ENCODE measurements at places on chromosomes 12 and 14.
A peak's percentile ranks its signal among the peaks of the same experiment; 100 is the strongest.

DNA sequence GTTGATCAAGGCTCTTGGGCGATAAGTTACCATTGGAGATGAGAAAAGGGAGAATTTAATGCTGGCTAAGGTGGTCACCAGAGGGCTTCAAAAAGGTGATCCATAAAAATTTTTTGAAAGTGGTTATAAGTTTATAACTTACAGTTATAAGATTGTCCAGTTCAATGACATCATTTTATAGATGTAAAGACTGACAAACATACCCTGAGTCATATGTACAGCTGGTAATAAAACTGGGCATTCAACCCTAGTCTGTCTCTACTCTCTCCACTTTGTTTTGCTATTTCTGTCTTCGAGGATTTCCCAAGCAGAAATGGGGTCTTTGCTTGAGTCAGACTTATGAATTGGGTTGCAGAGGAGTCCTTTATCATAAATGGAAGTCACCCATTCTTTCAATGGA lies 454.0 kb downstream of the SOX5 start:
- no peak for DNase-seq

DNA sequence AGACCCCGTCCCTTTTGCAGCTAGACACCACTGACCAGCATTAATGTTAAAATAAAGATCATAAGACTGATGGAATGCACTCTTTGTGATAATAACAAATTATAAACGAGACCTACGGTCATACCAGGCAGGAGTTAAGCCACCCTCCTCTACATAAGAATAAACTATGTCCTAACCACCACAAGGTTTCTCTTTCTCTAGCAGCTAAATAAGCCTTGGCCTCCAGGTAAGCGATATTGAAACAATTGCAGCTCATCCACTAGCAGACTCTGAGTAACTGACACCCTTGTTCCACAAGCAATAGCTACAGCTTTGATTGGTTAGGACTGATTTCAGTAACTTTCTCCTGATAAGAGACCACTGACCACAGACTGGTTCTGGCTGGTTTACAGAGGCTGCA lies 144.2 kb upstream of the CCDC198 start:
- DNase-seq, result no peak

- DNase-seq, result no peak
Measured at GRCh38 chr14:58639842-58640484, 2.2 kb downstream of the DACT1 start.

- DNase-seq, result no peak
Measured at GRCh38 chr12:30810918-30811317, 56.2 kb upstream of the CAPRIN2 start.

GRCh38 chr12:132326646-132327045 lies 2.7 kb downstream of the GALNT9 start:
- no peak for DNase-seq

GRCh38 chr14:37490607-37491006 lies 104.4 kb downstream of the FOXA1 start:
- DNase-seq, result no peak

DNA sequence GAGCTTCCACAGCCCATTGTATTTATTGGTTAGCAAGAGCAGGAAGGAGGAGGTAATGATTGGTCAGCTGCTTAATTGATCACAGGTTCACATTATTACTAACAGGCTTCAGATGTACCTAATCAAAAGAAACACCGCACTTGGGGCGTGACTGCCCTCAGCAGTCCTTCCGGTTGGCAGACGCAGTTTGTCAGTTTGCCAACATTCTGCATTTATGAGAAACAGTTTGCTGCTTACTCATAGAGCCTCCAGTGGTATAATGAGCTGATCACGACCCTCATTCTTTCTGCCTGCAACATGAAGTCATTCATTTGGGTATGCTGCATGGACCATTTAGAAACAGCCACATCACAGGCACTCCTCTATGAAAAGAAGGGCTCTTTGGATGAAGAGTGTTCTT lies 42.5 kb upstream of the PPM1H start:
- no peak for DNase-seq

- peak; percentile 78 for DNase-seq
Measured at GRCh38 chr12:98418357-98419075, 96.9 kb upstream of the TMPO start.

DNA sequence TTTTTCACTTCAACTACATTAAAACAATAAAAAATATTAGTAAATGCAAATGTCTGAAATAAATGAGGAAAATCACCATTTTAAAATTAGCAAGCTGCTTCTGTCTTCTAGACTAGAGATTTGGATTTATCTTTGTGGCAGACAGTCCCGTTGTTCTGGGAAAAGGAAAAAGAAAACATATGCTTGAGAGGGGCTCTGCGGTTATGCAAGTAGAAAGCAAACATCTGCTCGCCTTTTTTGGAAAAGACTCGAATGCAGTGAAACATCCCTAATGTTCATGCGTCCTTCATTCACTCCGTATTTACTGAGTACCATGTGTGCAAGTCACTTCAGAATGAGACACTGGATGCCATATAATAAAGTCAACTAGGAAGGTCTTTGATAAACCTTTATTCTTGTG lies 44.9 kb downstream of the IFNG start:
- DNase-seq, result no peak

DNA sequence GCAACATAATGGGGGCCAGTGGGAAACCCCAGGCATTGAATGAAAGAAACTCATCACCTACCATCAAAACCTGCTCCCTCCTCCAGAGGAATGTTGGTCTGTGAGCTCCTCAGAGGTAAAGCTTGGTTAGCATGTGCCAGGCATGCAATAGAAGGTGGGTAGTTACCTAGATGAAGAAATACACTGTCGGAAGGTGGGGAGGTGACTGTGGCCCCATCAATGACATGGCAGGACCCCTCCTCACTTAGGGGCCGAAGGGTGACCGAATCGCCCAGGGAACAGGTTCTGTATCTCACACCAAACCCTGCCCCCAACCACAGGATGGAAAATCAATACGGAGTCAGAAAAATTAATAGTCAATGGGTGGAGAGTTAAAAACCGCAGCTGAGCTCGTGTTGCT lies 135.6 kb downstream of the BCL11B start:
- no peak for DNase-seq

GRCh38 chr14:39035336-39035735 lies 67.7 kb downstream of the SEC23A start:
- DNase-seq, result no peak

DNA sequence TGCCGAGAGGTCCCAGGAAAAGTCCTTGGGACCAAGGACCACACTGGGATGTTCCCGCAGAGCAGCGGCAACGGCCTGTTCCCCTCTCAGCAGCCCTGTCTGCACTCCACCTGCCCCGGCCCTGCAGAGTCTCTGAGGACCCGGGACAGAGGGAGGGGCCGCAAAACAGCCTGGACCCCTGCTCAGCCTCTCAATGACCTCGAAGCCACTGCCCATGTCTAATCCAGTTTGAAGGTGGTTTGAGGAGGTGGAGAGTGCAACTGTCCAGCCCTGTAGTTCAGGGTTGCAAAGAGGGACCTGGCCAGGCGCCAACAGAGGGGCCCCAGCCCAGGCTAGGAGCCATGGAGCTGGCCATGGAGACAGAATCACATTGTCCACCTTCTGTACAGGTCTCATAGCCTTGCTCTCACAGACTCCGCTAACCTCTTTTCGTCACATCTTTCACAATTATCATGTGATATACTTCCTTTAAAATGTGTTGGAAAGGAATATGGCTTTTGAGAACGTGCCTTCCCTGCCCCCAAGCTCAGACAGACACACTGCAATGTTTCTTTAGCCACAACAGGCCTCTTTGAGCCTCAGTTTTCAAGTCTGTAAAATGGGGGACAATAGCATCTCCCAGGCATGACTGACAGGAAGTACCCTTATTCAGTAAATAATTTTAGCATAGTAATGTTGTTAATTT lies 49.3 kb downstream of the ACTN1 start:
- DNase-seq, result no peak

- no peak for DNase-seq
Measured at GRCh38 chr14:99596071-99596627, 7.9 kb downstream of the CCDC85C start.
